ENCODE measurements at places on chromosomes 11 and 22.

- DNase-seq, result no peak
Measured at GRCh38 chr11:22666688-22667439, 453 bp downstream of the GAS2 start.

DNA sequence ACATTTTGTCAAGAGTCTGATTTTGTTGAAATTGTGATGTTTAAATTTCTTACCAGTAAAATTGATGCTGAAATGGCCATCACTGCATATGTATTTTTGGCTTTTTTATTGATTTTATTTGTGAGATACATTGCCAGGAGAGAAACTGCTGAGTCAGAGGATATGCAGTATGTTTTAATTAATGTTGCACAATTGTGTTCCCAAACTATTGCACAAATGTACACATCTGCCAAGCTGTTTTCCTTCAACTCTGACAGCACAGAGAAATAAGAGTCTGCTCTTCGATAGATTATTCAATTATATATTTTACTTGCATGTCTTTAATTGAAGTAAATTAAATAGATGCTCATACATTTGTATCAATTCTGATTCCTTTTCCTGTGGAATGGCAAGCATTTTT lies 640.2 kb upstream of the LUZP2 start:
- DNase-seq, result no peak

- no peak for DNase-seq
Measured at GRCh38 chr11:58965246-58965985, 26.1 kb downstream of the GLYATL1 start.

DNA sequence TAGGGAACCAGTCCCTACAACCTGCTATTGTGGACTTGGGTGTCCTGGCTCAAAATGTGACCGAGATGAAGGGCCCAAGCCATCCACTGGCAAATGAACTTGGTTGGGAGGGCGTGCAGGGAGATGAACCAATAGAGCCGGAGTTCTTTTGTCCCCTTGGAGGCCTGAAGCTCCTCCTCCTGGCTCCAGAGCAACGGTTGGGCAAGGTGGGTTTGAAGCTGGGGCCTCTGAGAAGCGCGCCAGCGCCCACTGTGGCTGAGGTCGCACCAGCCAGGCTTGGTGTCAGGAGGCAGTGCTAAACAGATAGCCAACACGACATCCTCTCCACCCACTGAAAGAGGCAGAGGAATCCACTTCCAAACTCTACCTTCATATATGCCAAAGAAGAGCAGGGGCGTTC lies 36.0 kb upstream of the PACSIN2 start:
- DNase-seq, result no peak

DNA sequence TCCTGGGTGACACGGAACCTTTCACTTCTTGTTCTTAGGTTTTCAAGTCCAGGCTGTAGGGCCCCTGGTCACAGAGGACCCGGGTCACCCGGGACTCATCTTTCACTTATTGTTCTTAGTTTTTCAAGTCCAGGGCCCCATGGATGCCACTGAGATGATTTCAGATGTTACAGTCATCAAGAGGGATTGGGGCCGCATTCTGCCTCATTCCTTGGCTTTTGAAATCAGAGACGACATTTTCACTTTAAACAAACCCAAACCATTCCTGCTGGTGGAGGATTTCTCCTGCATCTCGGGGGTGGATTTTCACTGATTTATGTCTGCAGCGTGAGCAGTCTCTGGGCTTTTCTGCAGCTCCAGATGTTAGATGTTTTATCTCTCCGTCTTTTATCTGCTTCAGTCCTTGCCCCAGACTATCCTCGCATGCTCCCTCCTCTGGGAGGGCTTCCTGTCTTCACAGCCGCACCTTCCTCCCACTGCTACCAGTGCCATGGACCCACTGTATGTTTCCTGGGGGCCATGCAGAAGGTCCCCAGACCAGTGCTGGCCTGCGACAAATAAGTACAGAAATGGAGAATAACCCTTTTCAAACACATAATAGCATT lies 27.4 kb downstream of the FBLN1 start:
- DNase-seq, result no peak

- DNase-seq, result no peak
Measured at GRCh38 chr22:32531228-32531627, 56.6 kb downstream of the FBXO7 start.

- DNase-seq, result no peak
Measured at GRCh38 chr11:68658661-68659060, 25.7 kb upstream of the GAL start.

GRCh38 chr11:78825591-78826020 lies 250.9 kb upstream of the NARS2 start:
- DNase-seq, result no peak

- no peak for DNase-seq
Measured at GRCh38 chr11:45603946-45604682, 61.3 kb downstream of the CHST1 start.

- DNase-seq, result no peak
Measured at GRCh38 chr11:132142554-132142953, 772.1 kb downstream of the NTM start.

DNA sequence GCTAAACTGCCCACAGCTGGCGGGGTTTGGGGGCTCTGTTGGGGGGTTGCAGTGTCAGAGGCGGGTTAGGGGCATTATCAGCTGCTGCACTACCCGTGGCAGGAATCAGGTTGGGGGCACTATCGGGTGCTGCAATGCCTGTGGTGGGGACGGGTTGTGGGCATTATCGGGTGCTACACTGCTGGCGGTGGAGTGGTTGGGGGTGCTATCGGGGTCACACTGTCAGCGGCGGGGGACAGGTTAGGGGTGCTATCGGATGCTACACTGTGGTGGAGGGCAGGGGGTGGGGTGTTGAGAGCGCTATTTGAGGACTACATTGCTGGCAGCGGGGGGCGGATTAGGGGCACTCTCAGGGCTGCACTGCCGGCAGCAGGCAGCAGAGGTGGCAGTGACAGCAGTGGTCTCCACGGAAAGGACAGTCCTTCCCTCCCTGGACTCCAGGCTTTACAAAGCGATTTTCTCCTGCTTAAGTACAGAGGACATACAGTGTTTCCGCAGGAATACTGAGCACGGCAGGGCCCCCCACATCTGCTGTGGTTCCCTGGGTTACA lies 119.5 kb upstream of the VPREB1 start:
- DNase-seq, result no peak

DNA sequence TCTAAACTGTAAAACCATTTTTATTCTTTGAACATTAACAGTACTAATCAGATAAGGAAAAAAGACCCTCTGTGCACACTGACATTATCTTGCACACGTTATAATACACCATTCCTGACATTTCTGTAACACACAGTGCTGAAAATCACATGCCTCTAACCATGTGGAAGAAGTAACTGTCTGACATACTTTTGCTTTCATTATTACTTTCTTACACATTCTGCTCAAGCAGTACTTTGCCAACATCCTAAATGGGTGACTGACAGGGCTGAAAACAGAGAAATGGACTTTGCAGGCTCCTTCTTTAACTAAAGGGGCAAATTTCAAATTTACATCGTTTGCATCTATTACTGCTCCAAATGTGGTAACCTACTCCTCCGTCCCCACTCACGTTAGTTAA lies 22.8 kb upstream of the TP53AIP1 start:
- DNase-seq, result no peak

- DNase-seq, result no peak
Measured at GRCh38 chr11:104573441-104573990, 324.7 kb downstream of the CASP12 start.

DNA sequence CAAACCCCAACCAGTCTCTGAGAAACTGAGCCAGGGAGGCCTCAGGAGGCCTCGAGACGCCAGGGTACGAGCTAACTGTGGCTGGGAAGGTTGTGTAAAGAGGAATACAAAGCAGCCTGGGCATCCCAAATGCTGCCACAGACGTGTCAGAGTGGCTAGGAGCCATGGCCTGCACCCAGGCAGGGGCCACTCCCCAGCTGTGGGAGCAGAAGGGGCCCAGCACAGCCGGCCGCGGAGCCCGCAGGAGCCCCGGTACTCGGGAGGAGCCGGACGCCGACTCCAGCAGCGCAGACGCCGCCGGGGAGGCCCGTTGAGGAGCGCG lies 349.8 kb upstream of the B3GAT1 start:
- DNase-seq, result no peak

GRCh38 chr11:115322553-115323203 lies 181.5 kb downstream of the CADM1 start:
- DNase-seq, result no peak

- no peak for DNase-seq
Measured at GRCh38 chr11:128595775-128596174, 8.4 kb upstream of the ETS1 start.

DNA sequence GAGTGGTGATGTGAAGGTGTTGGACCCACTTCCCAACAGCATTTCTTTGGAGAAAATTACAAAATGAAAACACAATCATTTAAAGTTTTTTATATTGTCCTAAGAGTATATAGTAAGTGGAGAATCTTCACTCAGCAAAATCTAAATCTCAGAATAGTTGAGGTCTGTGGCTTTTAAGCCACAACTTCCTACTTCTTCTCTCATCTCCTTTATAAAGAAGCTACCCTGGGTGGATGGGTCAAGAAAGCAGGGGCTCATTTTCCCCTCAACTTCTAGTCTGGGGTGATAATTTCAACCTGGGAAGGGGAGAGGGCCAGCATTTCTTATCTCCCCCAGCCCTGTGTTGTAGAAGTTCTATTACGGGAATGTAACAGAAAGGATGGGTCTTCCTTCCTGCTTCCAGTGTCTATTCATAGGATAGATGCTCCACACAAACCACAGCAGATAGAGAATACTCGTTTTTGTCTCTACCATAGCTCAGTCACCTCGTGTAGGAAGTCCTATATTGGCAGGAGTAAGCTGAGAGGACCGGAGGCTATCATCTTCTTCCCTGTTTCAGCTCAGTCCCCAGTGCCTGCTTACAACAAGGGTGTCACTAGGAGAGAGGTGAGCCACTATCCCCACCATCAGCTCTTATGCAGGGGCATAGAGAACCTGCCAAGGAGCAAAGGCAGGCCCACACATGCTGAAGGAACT lies 341.5 kb downstream of the CASP12 start:
- DNase-seq, result no peak

- DNase-seq, result no peak
Measured at GRCh38 chr22:47088480-47089158, 326.2 kb downstream of the TBC1D22A start.

DNA sequence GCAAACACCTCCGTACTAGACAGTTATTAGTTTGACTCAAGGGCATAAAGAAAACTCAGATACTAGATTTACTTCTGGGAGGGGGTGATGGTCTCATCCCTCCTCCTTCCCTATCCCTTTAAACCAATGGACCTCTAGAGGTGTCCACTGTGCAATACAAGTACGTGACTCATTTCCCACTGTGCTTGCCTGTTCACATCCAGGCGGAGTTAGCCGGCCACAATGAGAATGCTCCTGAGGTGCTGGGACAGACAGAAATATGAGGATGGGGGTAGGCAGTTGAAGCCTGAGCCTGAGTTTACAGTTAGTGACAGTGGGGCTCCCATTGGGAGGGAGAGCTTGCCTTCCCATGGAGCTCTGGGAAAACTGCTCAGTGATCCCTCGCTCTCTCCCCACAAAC lies 8.4 kb upstream of the PMM1 start:
- no peak for DNase-seq

DNA sequence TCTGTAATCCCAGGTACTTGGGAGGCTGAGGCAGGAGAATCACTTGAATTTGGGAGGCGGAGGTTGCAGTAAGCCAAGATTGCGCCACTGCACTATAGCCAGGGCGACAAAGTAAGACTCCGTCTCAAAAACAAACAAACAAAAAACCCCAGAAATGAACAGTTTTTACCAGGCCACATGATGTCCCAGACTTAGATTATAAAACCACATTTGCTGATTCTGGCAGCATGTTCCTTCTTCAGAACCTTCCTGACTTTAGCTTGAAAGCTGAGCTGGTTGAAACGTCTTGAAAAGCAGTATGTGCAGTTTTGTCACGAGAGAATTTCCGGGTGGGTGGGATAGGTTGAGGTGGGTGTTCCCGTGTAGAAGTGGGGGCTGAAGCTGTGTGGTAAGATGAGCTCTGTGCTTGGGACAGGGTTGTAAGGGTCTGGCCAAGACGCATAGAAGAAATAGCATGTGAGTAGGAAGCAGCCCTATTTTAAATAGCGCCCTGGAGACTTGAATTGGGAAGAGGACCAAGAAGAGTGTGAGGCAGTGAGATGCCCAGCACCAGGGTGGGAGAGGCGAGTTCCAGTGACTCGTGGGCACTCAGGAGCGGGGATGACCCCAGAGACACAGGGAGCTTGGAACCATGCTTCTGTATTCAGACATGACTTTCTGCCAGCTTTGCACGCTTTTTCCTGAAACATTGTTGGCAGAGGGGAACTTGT lies 7.6 kb downstream of the AP2A2 start:
- DNase-seq, result no peak

DNA sequence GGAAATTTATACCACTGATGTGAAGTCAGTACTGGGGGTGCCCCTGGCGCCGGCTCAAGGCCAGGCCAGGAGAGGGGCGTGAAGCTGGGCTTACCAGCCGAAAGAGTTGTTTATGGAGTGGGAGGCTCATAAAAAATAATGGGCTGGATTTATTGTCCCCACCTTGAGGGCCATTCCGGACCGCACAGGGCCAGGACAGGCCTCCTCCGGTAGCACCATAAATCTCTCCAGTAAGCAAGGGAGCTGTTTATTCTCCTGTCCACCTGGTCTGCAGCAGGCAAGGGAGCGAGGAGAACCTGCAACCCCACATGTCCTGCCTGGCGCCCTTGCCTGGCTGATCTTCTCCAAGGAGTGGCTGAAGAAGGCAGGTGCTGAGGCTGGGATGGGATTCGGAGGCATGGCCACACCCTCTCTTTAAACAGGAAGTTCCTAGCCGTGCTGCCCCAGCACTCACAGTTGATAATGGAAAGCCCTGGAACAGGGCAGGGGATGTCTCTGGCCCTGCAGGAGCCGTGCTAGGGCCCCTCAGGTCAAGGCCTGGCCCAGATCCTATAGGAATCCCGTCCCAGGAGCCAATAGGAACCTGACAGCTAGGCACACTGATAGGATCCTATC lies 65.1 kb downstream of the SCUBE1 start:
- no peak for DNase-seq

DNA sequence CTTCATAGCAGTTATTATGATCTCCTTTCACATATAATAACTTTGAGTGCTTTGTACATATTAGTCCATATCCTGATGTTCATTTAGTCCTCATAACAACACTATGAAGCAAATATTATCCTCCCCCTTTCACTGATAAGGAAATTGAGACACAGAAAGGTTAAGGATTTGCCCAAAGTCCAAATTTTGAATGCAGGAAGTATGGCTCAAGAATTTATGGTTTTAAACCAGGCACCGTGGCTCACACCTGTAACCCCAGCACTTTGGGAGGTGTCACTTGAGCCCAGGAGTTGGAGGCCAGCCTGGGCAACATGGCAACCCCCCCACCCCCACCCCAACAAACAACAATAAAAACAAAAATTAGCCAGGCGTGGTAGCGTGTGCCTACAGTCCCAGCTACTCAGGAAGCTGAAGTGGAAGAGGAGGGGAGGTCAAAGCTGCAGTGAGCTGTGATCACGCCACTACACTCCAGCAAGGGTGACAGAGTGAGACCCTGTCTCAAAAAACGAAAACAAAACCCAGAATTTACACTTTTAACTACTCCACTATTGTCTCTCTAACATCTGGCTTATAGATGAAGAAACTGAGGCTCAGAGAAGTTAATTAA lies 8.6 kb downstream of the CCDC34 start:
- DNase-seq, result no peak

All from stimulated activated CD8-positive, alpha-beta memory T cell treated with anti-CD3 and anti-CD28 coated beads, Interleukin-15, amount 100 ng/mL, for 24 hours (primary cell).